ENCODE measurements at places on chromosomes 12 and 14. TPM values are rescaled to one million over a fixed set of nuclear protein-coding genes. Genes with fewer than 3 reads are reported as not detected.

DNA sequence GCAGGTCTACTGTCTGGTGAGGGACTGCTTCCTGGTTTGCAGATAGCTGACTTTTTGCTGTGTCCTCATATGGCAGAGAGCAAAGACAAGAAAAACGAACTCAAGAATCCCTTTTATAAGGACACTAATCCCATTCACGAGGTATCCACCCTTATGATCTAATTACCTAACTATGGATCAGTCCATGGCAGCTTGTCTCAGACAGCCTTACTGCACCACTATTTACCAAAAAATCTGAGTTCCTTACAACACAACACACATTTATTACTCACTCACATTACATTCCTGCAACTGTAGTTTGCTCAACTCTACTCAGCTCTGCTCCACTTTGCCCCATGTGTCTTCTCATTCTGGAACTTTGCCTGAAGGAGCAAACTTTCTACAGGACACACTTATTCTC lies 10.1 kb upstream of the SLC6A15 start:
- no peak overlapping the region for H3K4me3 ChIP-seq
- H3K27ac ChIP-seq = no peak overlapping the region
- no peak for DNase-seq
- no peaks in the 10 kb centered on the region for H3K27me3 ChIP-seq
- no peaks in the 10 kb centered on the region for H3K36me3 ChIP-seq

Gene KRT82
- total RNA-seq = not detected

GRCh38 chr12:76216585-76217472 lies 131.4 kb downstream of the BBS10 start:
- no peak overlapping the region for H3K4me3 ChIP-seq
- no peaks in the 10 kb centered on the region for H3K36me3 ChIP-seq
- DNase-seq = no peak
- no peaks in the 10 kb centered on the region for H3K4me1 ChIP-seq

DNA sequence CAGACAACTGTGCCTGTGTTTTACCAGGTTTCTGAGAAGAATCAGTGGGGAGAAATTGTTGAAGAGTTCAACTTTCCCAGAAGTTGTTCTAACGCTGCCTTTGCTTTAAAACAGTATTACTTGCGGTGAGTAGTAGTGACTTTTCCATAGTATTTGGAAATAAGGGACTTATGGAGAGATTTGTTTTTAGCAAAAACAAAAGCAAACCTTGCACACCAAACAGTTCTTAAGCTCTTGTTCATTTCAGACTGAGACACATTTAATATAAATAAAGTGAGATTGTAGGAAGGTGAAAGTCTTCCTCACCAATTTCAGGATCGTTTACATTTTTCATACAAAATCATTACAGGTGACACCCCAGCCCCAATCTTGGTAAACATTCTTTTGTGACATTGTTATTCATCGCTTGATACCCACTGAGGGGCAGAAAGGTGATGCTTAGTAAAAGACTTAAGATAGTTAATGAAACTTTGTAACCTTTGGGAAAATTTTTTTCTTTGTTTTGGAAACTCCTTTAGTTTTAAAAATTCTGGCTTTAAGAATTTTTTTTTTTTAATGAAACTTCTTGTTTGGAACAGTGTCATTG lies 1.8 kb downstream of the ARID2 start:
- peaks cover 6% of the 10 kb centered on the region for H3K4me1 ChIP-seq
- no peaks in the 10 kb centered on the region for H3K36me3 ChIP-seq
- H3K27me3 ChIP-seq = no peaks in the 10 kb centered on the region
- H3K27ac ChIP-seq = peak overlapping the region; percentile 89
- H3K4me3 ChIP-seq = peak overlapping the region; percentile 93

DNA sequence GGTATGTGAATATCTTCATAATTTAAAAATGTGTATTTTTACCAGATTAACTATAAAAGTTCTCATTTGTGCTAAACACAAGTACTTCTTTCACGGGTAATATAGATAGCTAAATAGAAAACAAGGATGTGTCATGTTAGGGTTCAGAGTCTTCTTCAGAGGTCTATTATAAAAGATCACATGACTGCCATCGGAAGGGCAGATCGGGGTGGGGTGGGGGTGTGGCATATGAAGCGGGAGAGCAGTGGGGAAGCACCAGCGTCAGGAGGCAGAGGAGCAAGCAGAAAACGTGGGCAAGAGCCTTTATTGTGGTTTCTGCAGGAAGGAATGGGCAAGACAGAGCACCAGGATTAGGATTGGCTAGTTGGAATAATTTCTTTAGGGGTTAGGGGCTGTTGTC lies 63.7 kb upstream of the DNM1L start:
- no peaks in the 10 kb centered on the region for H3K4me1 ChIP-seq
- DNase-seq = no peak
- H3K27ac ChIP-seq = no peak overlapping the region
- H3K4me3 ChIP-seq = no peak overlapping the region

Gene ARG2
- 2.0 TPM for total RNA-seq

GRCh38 chr12:110508071-110508586 lies 6.0 kb downstream of the RAD9B start:
- H3K27ac ChIP-seq = no peak overlapping the region
- DNase-seq = no peak
- no peaks in the 10 kb centered on the region for H3K27me3 ChIP-seq
- no peak overlapping the region for H3K4me3 ChIP-seq

DNA sequence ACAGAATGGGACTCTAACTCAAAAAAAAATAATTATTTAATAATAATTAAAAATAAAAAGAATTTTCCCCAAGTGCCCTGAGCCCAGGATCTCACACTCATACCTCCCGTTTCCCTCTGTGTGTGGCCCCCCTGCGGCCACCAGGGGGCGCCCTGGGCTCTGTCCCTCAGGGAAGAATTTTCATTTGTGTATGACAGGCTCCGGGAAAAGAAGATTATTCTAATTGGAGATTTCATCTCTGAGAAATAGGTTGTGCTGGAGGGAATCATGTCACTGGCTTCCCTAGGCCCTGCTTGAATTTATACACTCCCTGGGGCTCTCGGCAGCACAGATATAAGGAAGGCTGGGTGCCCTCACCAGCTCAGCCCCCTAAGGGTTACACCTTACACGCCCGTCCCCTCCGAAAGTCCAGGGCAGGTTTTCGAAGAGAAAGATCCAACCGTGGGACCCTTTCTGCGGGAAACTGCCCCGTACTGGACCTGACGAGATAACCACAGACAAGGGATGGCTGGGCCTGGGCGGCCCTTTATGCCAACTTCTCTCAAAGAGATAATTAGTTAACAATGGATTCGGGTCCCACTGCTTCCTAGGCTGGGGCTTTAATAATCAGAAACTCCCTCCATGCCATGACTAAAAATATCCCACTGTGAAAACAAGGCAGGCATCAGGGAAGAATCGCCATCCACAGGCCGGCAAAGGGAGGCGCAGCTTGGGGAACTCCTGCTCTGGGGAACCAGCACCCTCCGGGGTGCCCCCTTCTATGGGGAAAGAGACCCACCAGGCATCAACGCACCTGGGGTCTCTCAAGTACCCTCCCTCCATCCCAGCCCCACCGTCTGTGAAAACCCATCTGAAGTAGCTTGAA lies 80.7 kb downstream of the KDM2B start:
- no peak overlapping the region for H3K4me3 ChIP-seq
- H3K36me3 ChIP-seq = peaks cover 15% of the 10 kb centered on the region
- peak; percentile 82 for DNase-seq
- no peak overlapping the region for H3K27ac ChIP-seq
- H3K4me1 ChIP-seq = peaks cover 10% of the 10 kb centered on the region

Gene LRTM2
- total RNA-seq = not detected

Gene SMIM41
- total RNA-seq = not detected

DNA sequence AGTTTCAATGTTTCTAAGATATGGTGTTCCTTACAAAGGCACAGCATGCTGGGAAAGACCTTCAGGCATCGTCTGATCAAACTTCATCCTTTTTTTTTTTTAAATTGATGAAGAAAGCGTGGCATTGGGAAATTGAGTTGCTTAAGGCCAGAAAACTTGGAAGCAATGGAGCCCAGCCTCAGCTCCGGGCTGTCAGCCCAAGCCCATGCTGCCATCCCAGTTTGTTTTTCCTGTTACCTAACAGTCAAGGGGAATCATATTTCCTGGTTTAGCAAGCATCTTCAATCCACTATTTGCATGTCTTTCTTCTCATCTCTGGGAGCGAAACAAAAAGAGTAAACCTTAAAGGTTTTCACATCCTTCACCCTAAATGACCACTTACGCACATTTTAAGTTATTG lies 200.2 kb downstream of the CHST11 start:
- DNase-seq = no peak
- no peaks in the 10 kb centered on the region for H3K4me1 ChIP-seq
- H3K27ac ChIP-seq = no peak overlapping the region

DNA sequence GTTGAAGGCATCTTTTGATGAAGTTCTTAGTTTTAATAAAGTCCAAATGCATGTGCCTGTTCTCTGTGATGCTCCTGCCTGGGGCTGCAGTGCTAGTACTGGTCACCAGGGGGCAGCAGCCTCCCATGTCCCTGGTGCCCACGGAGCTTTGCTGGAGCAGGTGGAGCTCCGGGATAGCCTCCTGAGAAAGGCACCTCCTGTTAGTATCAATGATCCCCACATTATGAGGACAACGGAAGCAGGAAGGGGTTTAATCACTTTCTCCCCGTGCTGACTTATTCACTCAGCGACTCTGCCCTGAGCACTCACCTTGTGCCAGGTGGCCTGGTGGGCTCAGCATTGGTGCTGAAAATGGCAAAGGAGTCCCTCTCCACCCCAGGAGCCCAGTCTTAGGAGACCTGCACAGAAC lies 123.0 kb upstream of the PZP start:
- peak; percentile 74 for DNase-seq
- peaks cover 12% of the 10 kb centered on the region for H3K4me1 ChIP-seq
- no peak overlapping the region for H3K27ac ChIP-seq
- H3K36me3 ChIP-seq = no peaks in the 10 kb centered on the region
- no peak overlapping the region for H3K4me3 ChIP-seq

DNA sequence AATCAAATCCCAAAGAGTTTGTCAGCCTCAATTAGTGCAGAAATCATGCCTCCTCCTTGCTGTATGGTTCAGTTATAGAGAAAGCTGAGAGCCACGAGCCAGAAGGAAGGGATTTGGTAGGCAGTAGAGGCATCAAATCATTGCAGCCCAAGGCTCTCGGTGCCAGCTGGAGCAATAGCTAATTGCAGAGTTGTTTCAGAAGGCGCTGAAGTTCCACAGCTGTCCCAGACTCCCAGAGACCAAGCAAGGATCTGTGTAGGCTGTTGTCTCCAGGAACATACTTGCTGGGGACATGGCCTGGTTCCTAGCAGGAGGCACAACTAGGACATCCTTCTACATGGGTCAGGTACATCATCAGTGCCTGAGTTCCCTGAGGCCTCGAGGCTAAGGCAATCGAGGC lies 80.4 kb upstream of the WSCD2 start:
- H3K4me1 ChIP-seq = no peaks in the 10 kb centered on the region
- no peak overlapping the region for H3K27ac ChIP-seq
- no peaks in the 10 kb centered on the region for H3K27me3 ChIP-seq
- no peak for DNase-seq
- H3K4me3 ChIP-seq = no peak overlapping the region

GRCh38 chr14:100402631-100403030 lies 79.5 kb downstream of the SLC25A47 start:
- H3K36me3 ChIP-seq = no peaks in the 10 kb centered on the region
- DNase-seq = no peak
- no peak overlapping the region for H3K4me3 ChIP-seq
- peaks cover 12% of the 10 kb centered on the region for H3K4me1 ChIP-seq

Gene WNT1
- total RNA-seq = not detected

DNA sequence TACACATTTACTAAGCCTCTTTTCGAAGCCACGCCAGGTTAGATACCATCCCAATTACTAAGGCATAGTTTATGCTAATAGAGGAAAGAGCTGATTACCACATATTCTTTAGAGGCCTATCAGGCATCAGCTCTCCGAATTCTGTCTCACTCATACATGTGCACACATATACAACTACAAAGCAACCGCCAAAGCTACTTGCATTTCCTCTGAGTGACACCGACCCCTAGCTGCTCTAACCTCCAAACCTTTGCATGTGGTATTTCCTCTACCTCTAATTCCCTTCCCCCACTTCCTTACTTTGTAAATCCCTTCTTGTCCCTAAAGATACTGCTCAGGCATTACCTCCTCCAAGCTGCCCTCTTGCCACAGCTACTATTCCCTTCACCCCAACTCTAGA lies 107.2 kb downstream of the DUSP6 start:
- H3K4me3 ChIP-seq = no peak overlapping the region
- DNase-seq = peak; percentile 24
- H3K27me3 ChIP-seq = no peaks in the 10 kb centered on the region
- no peaks in the 10 kb centered on the region for H3K36me3 ChIP-seq

DNA sequence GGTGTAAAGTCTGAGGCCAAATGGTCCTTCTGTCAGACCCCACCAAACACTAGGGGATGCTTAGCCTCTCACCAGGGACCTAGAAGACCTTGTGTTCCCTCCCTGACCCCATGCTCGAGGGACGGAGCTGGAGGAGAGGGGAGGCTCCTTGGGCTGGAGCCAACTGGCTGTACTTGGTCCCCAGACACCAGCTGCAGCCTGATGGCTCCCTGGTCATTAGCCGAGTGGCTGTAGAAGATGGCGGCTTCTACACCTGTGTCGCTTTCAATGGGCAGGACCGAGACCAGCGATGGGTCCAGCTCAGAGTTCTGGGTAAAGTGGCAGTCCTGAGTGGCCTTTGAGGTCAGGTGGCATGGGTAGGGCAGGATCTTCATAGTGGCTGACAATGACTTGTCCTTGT lies 29.0 kb downstream of the PAPLN start:
- H3K4me3 ChIP-seq = no peak overlapping the region
- H3K36me3 ChIP-seq = no peaks in the 10 kb centered on the region
- H3K4me1 ChIP-seq = peaks cover 13% of the 10 kb centered on the region
- no peak for DNase-seq
- H3K27me3 ChIP-seq = no peaks in the 10 kb centered on the region

DNA sequence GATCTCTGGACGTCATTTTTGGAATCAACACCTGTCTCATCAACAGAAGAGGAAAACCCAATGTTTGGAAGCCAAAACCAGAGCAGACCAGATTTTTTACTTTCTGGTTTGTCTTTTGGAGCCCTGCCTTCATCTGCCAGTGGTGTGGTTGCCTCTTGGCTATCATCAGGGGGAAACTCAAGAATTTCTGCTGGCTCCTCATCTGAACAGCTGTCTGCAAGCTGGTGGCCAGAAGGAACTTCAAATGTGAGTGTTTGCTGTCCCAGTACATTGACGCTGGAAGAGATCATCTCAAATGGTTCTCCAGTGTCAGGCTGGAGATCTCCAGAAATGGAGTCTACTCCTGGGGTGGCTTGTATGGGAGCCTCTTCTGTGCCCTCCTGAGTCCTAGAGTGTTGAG lies 13.8 kb downstream of the PLD4 start:
- no peaks in the 10 kb centered on the region for H3K4me1 ChIP-seq
- H3K27ac ChIP-seq = no peak overlapping the region
- no peaks in the 10 kb centered on the region for H3K36me3 ChIP-seq
- no peak overlapping the region for H3K4me3 ChIP-seq
- no peak for DNase-seq

GRCh38 chr12:76260390-76260748 lies 87.8 kb downstream of the BBS10 start:
- no peak for DNase-seq
- no peak overlapping the region for H3K4me3 ChIP-seq
- H3K27me3 ChIP-seq = no peaks in the 10 kb centered on the region
- H3K27ac ChIP-seq = no peak overlapping the region
- H3K4me1 ChIP-seq = no peaks in the 10 kb centered on the region

Gene OR4E2
- total RNA-seq = not detected

Gene DTX3
- total RNA-seq = 4.0 TPM
